ENCODE measurements at places on chromosomes 3 and 15.

GRCh38 chr3:78879295-78879860, 888.4 kb downstream of the ROBO1 start:
- DNase-seq, result no peak

GRCh38 chr15:58243070-58243469, 104.9 kb downstream of the AQP9 start:
- no peak for DNase-seq

DNA sequence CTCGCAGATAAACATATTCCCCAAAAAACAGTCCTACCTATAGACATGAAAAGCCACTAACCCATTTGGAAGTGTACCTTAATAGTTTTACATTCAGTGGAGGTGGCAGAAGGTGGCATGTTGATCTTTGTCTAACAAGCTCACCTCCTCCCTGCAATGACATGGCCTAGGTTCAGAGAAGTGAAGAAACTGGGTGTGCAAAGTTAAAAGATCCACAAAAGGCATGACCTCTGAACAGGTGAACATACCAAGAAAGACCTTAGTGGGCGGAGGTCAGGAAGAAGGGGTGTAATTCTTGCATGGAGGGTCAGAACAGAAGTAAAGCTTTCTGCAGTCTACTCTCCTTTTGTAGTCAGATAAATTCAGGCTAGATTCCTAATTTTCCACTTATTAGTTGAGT, 822 bp downstream of the MRPL3 start:
- DNase-seq, result peak; percentile 37

GRCh38 chr3:42459151-42459550, 43.3 kb upstream of the VIPR1 start:
- DNase-seq, result peak; percentile 42

- DNase-seq, result peak; percentile 88
Observed at GRCh38 chr3:50272911-50273688, 4.2 kb downstream of the SEMA3B start.

DNA sequence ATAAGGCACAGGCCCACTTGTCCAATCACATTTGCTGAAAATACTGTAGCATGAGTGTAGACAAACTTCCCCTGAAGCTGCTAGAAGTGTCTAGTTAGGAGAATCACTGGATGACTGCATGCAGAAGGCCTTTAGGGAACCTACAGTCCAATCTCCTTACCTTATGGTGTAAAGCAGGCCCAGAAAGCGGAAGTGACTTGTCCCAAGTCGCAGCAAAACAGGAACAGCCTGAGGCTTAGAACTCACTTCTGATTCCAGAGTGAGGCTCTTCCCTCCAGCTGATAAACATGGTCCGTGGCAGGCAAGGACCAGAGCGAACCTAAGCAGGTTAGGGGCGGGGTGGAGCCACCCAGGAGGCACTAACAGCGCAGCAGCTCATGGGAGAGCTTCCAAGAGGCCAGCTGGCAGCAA, 2.5 kb downstream of the GRAMD2A start:
- peak; percentile 63 for DNase-seq

- DNase-seq, result no peak
Observed at GRCh38 chr15:47954196-47954595, 166.6 kb upstream of the SLC24A5 start.

GRCh38 chr3:47912006-47912504, 104.2 kb downstream of the MAP4 start:
- DNase-seq, result no peak

- DNase-seq, result peak; percentile 98
Observed at GRCh38 chr3:72288955-72289691, 504.2 kb upstream of the PROK2 start.

DNA sequence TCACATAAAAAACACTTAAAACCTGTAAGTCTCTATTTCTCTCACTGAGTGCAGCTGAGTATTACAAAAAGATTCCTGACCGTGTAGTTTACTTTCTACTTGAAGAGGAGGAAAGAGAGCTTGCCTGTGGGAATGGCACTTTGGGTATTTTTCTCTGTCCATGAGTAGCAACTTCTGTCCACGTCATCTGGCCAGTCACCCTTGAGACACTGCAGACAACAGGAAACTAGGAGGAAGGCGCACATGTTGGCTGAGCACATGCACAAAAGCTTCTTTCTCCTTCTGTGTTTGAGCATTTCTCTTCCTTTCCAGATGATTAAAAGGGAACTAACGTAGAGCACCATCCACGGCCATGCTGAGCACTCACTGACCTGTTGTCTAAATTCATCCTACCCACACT, 19.7 kb downstream of the STARD5 start:
- DNase-seq, result no peak

DNA sequence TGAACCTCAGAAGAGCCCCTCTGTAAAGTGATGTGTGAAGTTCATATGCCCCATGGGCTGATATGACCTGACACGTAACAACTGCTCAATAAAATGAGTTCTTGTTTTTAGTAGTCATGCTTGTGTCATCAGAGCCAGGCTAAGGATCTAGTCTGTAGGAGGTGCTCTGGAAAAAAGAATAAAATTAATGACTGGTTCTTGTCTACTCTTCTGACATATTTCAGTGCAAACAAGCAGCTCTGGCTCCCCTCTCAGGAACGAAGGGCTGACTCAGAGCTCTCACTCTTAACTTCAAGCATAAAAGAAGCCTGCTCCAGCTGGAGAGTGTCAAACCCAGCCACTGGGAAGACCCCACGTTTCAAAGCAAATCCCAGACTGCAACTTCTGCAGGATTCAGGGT, 77.0 kb downstream of the LRIG1 start:
- DNase-seq, result no peak
